CD4-positive, alpha-beta T cell treated with Interleukin-6 at 100 ng/mL for 8 hours (primary cell): ENCODE measurements at places on chromosomes 2 and 18.

DNA sequence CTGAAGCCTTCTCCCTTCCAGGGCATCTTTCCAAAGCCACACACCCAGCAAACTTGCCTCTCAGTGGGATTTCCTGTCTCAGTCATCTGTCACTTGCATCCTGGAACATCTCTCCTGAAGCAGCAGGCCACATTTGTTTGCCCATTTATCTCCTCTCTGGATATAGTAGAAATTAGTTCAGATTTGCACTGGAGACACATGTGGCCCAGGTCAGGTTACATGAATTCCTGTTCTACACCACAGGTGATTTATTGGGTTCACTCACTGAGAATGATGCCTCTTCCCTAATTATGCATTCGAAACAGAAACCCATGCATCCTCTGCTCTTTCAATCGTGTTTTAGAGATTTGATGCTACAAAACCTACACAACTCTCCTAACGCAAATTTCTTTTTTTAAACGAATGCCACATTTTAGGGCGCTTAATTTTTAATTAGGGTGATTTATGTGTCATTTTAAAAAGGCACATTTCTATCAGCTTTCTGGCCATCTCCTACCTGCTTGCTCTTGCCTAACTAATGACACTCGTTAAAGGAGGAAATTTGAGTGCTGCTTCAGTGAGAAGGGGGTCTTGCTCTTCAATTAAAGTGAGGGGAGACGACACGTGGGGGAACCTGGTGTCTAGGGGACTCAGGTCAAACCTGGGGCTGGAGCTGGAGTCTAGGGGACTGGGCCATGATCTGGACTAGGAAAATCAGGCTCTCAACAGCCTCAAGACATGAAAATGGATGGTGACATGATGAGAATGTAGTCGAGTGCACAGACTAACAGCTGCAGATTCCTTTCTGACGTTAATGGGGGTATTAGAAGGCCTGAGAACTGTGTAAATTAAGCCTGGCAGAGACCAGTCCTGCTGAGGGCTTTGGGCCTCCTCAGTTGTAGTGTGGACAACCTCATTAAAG lies 221.4 kb downstream of the CLIP4 start:
- DNase-seq: no peak

DNA sequence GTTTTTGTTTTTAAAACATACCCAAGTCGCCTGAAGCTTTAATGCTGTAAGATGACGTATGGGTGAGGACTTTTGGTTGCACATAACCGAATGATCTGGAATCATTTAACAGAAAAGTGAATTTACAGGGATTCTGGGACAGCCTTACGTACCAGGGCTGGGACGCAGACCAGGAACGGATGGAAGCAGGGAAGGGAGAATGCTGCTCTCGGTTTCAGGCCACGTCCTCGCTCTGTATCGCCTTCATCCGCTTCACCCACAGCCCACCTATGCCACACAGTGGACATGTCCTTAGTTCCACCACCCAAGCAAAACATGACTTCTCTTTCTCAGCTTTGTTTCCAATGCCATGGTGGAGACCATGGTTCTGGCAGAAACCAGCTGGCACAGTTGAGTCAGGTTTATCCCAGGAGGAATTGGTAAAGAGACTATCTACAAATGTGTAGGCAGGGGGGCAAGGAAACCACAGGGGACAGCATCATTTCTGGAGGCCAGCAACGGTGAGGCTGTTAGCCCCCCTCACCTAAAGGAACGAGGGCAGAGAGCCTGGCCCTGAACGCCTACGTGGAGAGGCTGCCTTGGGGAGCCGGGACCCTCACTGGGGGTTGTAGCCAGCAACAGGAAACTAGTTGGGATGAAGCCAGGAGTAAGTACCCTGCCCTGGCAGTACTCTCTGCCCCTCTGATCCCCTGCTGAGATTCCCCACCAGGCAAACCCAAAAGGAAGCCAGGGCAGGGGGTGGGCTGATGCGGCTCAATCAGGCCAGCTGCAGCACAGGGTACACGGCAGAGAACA lies 132.5 kb downstream of the NDUFA10 start:
- DNase-seq: no peak

- DNase-seq: no peak
Observed at GRCh38 chr2:16119741-16120140, 179.4 kb downstream of the MYCN start.

DNA sequence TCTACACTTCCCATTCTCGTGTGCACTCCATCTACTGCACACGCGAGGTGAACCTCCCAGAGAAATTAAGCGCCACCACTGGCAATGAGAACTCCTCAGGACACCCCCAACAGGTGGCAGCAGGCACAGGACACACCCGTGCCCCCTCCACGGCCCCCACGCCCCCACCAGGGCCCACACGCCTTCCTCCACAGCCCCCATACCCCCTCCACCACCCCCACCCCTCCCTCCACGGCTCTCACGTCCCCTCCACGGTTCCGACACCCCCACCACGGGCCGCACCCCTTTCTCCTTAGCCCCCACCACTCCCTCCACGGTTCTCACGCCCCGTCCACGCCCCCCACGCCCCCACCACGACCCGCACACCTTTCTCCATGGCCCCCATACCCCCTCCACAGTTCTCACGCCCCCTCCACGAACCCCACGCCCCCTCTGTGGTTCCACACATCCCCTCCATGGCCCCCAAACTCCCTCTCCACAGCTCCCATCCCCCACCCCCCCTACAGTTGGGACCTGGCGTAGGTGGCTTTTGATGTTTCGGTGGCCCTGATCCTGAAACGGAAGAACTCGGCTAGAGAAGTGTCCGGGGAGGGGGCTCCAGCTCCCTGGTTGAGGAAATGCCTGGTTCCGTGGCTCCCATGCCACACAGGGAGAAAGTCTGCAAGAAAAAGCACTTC lies 110.8 kb downstream of the ZNF516 start:
- no peak for DNase-seq

DNA sequence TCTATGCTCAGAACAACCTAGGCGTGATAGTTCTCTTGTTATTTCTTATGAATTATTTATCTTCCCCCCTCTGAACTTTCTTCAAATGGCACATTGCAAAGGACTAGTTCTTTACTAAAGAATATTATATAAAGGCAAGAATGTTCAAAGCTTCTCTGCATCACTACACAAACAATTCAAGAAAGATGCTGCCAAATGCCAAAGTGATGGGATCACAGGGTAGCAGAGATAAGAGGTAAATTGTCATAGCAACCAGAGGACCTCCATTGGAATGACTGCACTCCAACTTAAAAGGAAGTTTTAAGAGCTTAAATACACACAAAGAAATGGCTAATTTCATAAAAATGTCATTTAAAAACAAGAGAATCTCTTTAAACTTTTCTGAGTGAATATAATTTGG lies 72.8 kb downstream of the AQP4 start:
- no peak for DNase-seq

GRCh38 chr2:176129813-176130146 lies 275 bp downstream of the HOXD8 start:
- DNase-seq: no peak

GRCh38 chr18:62485684-62486083 lies 37.1 kb upstream of the ZCCHC2 start:
- no peak for DNase-seq

DNA sequence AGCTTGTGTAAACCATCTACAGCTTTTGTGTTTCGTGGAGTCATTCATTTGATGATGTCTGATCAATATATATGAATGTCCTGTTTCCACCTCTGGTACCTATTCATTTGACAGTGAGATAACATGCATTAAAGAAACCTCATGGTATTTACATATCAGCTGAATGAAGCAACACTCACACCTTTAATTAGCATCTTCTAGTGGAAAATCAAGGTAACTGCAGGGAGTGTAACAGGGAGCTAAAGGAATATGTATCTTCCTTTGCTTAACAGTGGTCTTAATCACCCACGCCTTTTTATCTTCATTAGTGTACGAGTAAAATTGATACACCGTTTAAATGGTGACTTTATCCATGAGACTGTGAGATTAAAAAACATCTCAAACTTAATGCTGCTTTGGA lies 15.6 kb downstream of the SLC39A10 start:
- DNase-seq: no peak

DNA sequence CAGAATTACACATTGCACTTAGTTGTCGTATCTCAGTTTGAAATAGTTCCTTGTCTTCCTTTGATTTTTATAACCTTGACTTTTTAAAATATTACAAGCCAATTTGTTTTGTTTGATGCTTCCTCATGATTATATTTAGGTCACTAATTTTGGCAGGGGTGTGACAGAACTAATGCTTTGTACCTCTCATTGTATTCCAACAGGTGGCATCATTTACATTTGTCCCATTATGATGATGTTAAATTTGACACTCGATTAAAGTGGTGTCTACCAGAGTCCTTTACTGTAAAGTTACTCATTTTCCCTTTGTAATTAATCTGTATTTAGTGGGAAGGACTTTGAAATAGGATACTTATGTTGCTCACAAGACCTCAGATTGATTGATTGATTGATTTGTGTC lies 21.5 kb upstream of the MFSD2B start:
- DNase-seq: peak; percentile 6

DNA sequence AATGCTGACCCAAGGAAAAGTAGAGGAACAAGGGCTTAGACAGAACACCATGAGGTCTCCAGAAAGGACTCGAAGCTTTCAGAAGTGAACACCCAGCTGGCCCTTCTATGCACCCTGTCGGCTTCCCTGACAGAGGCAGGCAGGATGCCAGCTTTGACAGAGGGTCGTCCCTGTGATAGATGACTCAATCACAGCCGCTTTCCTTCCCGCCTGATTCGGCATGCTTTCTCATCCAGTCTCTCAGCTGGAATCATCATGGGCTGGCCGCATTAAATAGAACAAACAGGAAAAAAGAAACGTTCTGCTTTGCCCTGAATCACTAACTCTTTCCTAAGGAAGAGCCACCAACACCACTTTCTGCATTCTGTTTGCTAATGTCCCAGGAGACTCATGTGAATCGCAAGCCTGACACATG lies 140.3 kb upstream of the RAB12 start:
- DNase-seq: no peak

GRCh38 chr2:85528355-85528754 lies 10.6 kb upstream of the MAT2A start:
- no peak for DNase-seq

GRCh38 chr18:57542812-57543427 lies 43.6 kb downstream of the FECH start:
- DNase-seq: no peak

- no peak for DNase-seq
Observed at GRCh38 chr18:27991391-27991790, 185.5 kb downstream of the CDH2 start.

DNA sequence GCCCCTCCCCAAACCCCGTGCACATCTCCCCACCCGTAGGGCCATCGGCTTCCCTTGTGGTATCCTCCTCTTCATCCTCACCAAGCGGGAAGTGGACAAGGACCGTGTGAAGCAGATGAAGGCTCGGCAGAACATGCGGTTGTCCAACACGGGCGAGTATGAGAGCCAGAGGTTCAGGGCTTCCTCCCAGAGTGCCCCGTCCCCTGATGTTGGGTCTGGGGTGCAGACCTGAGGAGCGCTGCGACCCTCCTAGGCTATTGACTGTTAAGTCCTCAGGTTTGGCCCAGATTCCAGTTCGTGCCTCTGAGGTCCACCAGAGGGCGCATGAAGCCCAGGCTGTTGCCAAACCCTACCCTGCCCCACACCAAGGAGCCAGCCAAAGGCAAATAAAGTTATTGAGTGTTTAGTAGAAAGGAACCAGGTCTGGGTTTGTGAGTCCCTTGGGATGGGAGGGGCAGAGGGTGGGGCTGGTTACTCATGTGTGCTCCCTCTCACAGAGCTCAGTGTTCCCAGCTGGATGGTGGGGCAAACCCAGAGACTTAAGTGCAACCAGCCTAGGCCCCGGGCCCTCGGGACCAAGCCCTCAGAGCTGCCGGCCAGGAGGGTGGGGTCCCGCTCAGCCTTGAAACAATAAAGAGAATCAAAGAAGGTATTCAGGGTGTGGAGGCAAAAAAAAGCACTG lies 2.4 kb downstream of the PNKD start:
- DNase-seq: peak; percentile 82

GRCh38 chr2:73074110-73075069 lies 2.9 kb upstream of the SFXN5 start:
- no peak for DNase-seq

- DNase-seq: no peak
Observed at GRCh38 chr2:239327536-239328350, 73.1 kb downstream of the HDAC4 start.

DNA sequence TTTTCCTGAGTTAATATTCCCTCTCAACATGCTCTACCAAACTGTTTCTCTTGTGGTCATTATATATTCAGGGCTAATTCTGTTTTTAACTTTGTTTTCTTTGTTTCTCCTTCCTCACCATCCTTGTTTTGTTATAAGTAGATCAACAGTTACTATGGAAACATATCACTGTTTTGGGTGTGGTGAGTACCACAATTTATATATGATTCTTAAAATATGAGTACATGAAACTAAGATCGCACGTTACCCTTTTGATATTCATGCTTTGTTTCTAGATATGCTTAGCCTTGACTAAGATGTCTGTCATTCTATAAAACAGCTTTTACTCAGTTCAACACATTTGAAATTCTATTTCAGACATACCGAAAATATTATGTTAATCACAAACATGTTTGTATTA lies 232.3 kb upstream of the ITGA4 start:
- peak; percentile 4 for DNase-seq

- no peak for DNase-seq
Observed at GRCh38 chr2:199378948-199379650, 78.6 kb downstream of the SATB2 start.

DNA sequence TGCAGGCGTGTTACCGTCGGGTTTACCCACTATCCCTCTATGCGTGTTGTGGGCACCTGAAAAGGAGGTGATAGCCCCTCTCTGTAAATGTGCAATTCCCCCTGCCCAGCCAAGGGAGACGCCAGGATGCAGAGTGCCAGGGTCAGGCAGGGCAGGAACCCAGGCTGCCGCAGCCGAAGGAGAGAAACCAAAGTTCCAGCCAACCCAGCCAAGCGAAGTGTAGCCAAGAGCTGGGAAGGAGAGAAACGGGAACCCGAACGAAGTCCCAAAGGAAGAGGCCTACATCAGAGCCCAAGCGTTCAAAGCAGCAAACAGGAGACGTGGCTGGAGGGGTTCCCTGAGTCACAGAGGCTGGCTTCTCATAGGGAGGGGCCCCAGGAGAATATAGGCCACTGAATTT lies 24.2 kb upstream of the SPR start:
- DNase-seq: no peak

DNA sequence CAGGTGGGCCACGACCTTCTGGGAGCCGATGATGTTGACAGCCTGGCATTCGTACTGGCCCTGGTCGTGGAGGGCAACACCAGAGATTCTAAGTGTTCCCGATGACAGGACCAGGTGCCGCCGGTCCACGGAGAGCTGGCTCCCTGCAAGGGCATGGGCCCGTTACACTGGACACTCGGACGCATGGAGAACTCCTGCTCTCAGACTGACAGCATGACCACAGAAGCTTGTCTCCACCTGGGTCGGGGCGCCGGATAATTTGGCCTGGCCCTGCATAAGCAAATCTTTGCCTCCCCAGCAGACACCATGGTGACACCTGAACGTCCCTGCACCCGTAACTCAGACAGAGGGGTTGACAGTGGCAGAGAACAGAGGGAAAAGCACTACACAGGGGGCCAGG lies 80.7 kb downstream of the PXDN start:
- no peak for DNase-seq

GRCh38 chr2:124112206-124112605 lies 87.1 kb downstream of the CNTNAP5 start:
- DNase-seq: no peak
